ENCODE measurements at places on chromosomes 3 and 15.

DNA sequence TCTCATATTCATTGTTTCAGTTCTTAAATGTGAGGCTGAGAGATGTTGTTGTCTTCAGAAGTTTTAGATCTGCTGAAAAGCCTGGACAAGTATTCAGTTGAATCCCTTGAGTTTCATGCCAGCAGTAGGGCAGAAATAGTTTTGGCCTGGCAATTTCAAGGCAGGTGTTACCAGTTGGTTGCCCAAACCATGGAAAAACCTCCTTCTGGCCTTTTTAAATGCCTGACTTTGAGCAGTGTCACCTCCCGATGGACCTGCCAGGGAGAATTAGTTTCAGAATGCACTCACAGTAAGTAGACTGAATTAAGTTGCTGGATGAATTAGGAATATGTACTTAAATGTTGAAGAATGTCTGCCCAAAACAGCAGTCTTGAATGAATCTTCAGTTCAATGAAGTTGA lies 383.1 kb downstream of the KCNH8 start:
- no peak for DNase-seq

GRCh38 chr3:33513262-33513863 lies 73.2 kb upstream of the UBP1 start:
- DNase-seq = no peak

DNA sequence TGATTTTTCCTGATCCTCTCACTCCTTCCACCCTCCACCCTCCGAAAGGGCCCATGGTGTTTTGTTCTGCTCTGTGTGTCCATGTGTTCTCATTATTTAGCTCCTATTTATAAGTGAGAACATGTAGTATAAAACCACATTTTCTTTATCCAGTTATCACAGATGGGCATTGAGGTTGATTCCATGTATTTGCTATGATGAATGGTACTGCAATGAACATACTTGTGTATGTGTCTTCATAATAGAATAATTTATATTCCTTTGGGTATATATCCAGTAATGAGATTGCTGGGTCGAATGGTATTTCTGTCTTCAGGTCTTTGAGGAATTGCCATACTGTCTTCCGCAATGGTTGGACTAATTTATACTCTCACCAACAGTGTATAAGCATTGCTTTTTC lies 126.0 kb downstream of the IMPG2 start:
- DNase-seq = no peak

DNA sequence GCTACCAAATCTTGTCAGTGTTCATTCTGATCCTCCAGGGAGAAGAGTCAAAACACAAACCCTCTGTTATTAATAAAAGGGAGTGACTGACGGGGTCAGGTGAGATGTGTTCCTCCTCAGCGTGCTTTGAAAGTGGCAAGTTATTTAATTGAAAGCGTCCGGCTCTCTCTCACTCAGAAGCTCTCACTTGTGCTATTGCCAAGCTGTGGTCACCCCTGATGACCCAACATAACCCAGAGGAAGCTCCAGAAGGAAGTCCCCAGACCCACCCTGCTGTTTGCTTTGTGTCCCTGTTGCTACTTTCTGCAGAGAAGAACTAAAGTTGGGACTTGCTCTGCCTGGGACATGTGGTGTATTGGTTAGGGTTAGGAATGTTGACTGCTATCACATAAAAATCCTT lies 235.6 kb downstream of the EDEM1 start:
- DNase-seq = no peak

DNA sequence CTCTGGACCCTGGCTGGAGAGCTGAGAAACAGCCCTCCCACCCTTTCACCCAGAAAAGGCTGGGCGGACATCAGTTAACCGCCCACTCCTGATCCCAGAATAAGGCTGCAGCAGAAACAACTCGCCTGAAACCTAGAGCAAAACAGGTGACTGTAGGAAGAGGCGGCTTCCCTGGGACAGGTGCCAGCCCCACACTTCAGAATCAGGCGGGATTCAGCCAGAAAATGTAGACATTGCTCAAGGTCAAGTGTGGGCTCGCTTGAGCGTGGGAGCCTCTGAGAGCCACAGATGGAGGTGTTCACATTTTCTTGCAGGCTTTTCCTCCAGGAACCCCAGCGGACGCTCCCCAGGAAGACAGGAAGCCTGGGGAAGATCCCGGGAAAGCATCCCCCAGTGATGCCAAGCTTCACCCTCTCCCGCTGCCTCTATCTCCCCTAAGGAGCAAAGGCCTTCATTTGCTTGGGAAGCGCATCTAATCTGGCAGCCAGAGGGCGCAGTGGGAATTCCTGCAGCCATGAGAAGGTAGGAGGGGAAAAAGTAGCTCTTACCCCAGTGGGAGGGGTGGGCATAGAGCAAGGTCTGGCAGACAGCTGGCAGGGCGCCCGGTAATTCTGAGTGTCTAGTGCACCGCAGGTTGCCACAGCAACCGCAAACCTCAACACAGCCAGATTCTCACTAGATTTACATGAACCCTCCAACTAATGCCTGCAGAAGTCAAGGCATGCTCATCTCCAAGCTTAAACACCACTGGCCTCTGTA lies 77.7 kb downstream of the OCA2 start:
- no peak for DNase-seq

DNA sequence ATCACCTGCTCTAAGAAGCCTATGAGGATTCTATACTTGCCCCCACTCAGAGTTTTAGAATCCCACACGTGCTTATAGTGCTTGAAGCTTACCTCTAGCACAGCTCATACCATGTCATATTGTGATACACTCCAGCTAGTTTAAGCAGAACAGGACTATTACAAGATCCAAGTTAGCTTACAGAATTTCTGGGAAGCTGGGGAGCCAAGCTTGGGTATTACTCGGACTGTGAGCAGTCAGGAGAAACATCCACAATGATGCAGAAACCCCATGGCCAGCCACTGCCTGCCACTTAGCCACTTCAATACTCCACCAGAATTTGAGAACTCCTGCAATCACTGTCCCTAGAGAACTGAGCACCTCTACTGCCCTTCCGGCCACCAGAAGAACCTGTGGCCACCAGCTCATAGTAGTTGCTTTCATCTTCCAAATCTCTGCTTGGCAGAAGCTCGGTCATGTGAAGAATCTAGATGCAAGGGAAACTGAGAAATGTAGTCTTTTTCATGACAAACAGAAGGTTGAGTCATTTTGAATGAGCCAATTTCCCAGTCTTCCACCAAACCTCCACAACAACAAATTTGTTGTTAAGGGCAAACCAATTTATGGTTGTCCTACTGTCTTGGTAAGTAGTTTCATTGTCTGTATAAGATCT lies 27.7 kb upstream of the SSR3 start:
- DNase-seq = no peak

DNA sequence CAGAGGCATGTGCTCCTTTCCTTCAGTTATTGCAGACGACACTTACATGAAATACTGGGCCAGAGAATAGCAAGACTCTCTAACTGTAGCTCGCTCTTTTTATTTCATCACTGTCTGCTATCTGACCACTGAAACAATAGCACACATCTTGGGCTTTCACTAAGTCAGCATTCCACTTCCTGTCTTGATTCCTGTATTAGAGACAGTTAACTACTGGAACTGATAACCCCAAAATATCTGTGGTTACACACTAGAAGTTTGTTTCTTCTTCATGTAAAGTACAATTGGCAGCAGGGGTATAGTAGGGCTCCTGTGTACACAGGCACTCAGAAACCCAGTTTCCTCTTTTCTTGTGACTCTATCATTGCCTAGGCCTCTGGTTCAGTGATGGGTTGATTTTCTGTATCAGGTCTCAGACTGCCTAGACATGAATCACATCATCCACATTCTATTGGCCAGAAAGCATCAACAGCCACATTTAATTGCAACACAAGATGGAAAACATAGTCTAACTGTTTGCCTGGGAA lies 230.2 kb upstream of the CD96 start:
- no peak for DNase-seq

DNA sequence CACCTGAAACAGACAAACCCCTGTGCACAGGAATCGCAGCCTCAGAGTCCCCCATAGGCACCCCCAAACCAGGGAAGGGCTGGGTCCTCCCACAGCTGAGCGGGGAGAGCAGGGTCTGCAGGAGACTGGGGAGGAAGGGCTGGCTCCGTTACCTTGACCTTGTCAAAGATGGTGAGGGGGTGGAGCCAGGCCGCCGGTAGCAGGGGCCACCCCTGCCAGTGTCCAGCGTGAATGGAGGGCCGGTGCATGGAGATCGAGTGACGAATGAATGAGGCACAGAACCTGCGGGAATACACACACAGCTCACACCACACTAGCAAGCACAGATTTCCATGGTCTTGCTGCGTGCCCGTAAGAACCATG lies 102.2 kb downstream of the TMEM266 start:
- no peak for DNase-seq

DNA sequence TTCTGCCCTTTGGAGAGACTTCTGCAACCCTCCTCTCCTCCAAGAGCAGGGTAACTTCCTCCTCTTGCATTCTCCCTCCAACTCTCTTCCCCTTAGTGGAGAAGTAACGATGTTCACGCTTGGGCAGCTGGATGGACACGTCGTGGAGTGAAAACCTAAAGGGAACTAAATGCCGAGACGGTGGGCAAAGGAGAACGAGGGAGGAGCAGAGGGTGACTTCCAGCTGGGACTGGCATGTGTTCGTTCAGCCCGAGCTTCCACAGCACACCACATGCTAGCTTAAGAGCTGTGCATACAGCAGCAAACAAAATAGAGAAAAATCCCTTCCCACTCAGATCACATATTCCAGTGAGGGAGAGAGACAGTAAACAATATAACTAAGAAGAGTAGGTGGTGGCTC lies 179.8 kb downstream of the SLCO3A1 start:
- no peak for DNase-seq

DNA sequence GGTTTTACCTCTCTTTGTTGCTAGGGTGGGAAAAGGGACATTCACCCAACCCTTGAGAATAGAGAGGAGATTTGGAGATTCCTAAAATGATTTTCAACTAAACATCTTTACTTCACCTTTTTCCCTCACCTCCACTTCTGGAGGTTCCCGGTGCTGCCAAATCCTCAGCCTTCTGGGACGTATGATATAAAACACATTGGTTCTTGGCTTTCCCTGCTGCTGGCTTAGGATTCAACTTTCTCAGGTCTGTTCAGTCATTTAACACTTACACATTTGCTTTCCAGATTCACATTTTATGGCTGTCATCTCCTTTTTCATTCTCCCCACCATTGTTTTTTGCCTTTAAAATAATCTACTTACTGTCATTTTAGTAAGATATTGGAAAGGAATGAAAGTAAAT lies 106.6 kb downstream of the PIK3R4 start:
- DNase-seq = no peak

- no peak for DNase-seq
Measured at GRCh38 chr15:78850941-78851755, 21.5 kb upstream of the MORF4L1 start.

DNA sequence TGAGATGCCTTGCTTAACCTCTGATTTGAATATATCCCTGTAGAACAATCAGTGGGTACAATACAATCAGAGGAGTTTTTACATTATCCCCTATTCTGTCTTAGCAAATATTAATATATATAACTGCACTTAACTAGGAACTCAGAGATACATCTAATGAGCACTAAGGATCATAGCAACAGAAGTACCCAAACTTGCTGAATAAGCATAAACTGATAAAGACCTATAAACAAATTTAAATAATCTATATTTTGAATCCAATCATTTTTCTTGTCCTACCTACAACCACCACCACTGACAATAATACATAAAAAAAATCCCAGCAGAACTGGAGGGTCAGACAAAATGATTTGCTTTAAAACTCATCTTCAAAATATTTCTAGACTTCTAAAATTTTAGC lies 106.2 kb downstream of the ATP8B4 start:
- DNase-seq = no peak

GRCh38 chr3:149481056-149481455 lies 6.6 kb downstream of the TM4SF4 start:
- no peak for DNase-seq

- peak; percentile 56 for DNase-seq
Measured at GRCh38 chr15:66389098-66389858, 2.6 kb downstream of the MAP2K1 start.

DNA sequence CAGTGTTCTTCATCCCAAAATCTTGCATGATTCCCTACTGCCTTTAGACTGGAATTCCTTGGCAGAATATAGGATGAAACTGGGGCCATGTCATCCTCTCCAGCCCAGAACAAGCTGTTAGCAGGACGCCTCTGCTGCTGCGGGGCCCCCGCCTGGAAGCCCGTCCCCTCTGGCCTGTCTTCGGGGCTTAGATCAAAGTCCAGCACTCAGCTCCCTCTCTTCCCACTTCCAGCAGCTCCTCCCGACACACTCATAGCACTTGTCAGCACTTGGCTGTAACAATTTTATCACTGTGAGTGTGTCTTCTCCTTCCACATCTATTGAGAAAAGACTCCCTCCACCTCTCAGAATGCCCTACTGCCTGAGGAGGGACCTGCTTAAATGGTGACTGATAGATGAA lies 112.0 kb upstream of the HACD2 start:
- DNase-seq = no peak

DNA sequence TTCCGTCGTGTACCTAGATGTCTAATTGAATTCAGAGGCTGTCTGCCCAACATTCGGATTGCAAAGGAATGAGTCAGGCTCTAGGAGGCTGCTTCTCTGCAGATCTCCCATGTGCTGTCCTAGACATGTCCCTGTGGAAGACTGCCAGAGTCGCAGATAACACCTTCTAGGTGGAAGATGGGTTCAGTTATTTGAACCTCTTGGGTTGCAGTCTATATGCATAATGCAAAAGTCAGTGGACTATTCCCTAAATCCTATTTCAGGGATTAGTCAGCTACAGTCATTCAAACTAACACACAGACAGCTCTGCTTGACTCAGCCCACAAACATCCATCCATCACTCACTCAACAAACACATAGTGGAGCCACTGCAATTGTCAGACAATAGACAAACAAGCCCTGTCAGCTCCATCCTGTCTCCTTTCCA lies 300.0 kb upstream of the CTNNB1 start:
- DNase-seq = no peak

DNA sequence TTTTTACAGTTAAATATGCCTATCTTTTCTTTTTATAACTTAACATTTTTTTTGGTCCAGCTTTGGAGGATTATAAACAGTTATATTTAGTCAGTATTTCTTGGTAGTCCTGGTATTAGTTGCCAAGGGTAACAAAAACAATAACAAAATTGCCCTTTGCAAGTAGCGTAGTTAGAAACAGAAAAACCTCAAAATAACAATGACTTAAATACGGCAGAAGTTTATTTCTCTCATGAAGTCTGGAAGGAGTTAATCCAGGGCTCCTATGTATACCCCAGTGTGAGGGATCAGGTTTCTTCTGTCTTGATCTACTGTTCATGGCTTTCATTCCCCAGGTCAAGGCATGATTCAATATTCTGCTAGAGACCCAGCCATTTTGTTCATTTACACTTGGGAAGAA lies 14.1 kb upstream of the MYH15 start:
- DNase-seq = no peak

DNA sequence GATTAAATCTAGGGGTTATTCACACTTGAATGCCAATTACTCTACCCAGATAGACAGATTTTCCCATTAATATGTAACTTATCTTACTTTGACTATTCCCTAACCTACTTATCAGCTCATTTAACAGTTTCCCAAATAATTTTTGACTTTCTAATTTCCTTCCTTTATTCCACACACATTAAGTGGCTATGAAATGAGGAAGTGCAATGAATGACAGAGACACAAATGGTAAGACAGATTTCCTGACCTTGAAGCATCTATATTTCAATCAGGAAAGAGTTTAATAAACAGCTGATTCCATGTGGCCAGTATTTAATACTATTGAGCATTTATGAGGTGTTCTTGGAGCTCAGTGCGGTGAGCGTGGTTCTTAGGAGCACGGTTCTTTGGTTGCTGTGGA lies 78.8 kb downstream of the SLC7A14 start:
- DNase-seq = no peak
